ENCODE measurements at places on chromosomes 4 and X. TPM values are rescaled to one million over a fixed set of nuclear protein-coding genes. Genes with fewer than 3 reads are reported as not detected.

The SMPX gene
- 2.7 TPM for total RNA-seq

The FTSJ1 gene
- total RNA-seq: 42.2 TPM

The TMEM144 gene
- 6.3 TPM for total RNA-seq

The FATE1 gene
- not detected for total RNA-seq

The TMEM150C gene
- total RNA-seq: 4.3 TPM

The PIN4 gene
- total RNA-seq: 17.3 TPM
